ENCODE measurements at places on chromosomes 13 and 19. TPM values are rescaled to one million over a fixed set of nuclear protein-coding genes. Genes with fewer than 3 reads are reported as not detected.

Gene OR10H1
- total RNA-seq: not detected

Gene SMIM17
- total RNA-seq: 0.39 TPM

- no peaks in the 10 kb centered on the region for H3K27me3 ChIP-seq
- no peaks in the 10 kb centered on the region for H3K36me3 ChIP-seq
- no peaks in the 10 kb centered on the region for H3K4me1 ChIP-seq
- H3K27ac ChIP-seq: no peak overlapping the region
- DNase-seq: no peak
Observed at GRCh38 chr13:96252903-96253302, 163.0 kb downstream of the HS6ST3 start.

DNA sequence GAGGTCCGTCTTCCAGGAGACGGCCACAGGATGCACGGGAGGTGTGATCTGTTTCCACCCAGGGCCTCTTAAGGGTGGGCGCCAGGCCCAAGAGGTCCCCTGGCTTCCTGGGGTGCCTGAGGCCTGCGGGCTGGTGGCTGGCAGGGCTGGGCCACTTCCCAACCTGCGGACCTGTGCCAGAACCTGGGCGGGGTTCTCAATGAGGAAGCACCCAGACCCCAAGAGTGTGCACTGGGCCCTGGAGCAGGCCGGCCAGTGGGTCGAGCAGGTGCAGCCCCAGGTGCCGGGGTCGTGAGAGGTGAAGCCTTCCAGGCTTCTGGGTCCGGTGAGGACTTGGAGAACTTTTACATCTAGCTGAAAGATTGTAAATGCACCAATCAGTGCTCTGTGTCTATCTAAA, 6.7 kb upstream of the MICU2 start:
- DNase-seq: no peak
- H3K4me1 ChIP-seq: no peaks in the 10 kb centered on the region
- H3K36me3 ChIP-seq: no peaks in the 10 kb centered on the region
- H3K4me3 ChIP-seq: no peak overlapping the region
- peaks cover 17% of the 10 kb centered on the region for H3K27me3 ChIP-seq
- no peak overlapping the region for H3K27ac ChIP-seq

GRCh38 chr19:1750343-1751021, 2.8 kb upstream of the ONECUT3 start:
- no peak for DNase-seq
- peaks cover 51% of the 10 kb centered on the region for H3K27me3 ChIP-seq
- no peak overlapping the region for H3K4me3 ChIP-seq
- peaks cover 10% of the 10 kb centered on the region for H3K4me1 ChIP-seq

All from activated naive CD8-positive, alpha-beta T cell treated with anti-CD3 and anti-CD28 coated beads, Interleukin-2, amount 10 ng/mL, durations not matched to agents 7 days and 5 days (primary cell).